Stimulated activated CD8-positive, alpha-beta memory T cell treated with anti-CD3 and anti-CD28 coated beads, Interleukin-12 subunit alpha, Interleukin-12 subunit beta, amount 100 ng/mL, for 1 hour (primary cell): ENCODE measurements at places on chromosomes 16 and 17.

DNA sequence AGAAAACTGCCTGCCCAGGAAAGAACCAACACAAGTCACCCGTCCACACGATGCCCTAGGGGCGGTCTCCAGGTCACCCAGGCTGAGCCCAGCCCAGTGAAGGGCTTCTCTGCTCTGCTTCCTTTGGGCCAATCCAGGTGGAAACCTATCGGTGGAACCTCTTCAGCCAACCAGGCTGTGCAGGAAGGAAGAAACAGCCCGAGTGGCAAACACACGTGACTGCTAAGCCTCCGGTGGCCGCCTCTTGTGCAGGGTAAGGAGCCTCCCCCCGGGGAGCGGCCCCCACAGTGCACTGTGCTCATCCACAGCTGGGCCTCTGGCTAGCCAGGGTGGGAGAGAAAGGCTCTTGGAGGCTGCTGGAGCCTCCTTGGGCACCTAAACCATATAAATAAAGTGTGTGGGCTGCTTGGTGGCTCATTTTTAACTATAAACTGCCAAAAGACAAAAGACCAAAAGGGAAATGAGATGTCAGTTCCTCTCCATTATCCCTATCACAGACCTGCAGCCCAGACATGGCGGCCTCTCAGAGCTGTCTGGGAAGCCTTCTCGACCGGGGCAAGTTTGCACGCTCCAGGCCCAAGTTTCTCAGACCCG is 2.4 kb downstream of the RTN4RL1 start:
- no peak for DNase-seq

GRCh38 chr16:3112058-3112880 is at the start of gene ZNF205:
TSS of gene ZNF205 (plus strand) at chr16:3112586. CDS start at chr16:3113431, 845 bp downstream.
- DNase-seq, result no peak

DNA sequence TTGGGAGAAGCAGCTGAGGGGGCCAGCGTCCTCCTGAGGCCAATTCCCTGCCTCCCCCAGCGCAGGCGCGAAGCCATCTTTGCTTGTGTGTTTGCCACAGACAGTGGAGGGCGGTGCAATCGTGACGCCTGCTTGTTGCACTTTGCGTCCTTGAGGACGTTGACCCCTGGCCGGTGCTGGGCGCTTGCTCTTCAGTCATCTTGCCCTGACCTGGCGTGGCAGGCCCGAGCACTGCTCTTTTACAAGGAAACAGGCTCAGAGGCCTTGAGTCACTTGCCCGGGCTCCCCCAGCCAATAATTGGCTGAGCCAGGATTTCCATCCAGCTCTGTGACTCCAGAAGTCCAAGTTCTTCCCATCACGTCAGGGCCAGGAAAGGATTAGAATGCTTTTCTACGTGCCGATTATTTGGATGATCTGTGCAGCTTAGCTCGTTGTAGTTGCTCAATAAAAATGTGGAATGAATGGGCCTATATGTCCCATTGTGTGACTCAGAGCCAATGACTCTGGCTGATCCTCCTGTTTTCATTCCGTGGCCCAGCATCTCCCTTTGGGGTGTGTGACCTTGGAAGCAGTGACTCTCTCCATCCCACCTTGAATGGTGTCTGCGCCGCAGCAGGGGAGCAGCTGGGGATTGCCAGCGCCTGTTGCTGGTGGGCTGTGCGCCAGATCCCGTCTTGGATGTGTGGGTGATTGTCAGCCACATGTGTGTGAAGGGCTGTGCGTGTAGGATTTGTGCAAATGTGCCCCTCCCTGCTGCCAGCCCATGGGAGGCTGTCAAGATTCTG is 214.1 kb downstream of the SEC14L1 start:
- no peak for DNase-seq

DNA sequence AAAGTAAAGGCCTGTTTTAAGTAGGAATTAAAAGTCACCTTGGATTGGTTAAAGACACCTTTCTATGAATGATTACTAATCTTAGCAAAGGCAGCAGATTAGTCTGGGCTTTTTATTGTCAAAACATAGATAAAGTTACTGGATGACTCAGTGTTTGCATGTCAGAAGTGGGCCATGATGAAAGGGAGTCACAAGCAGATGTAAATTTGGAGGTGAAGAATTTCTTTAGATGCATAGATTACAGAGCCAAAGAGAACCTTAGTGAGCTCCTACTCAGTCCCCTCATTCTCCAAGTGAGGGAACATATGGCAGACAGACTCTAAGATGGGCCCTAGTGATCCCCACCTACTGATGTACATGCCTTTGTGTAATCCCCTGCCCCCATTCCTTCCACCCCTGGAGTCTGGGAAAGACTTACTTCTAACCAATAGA is 124.5 kb downstream of the HS3ST3A1 start:
- DNase-seq, result no peak

- no peak for DNase-seq
Measured at GRCh38 chr16:62014319-62014923, 21.8 kb downstream of the CDH8 start.

DNA sequence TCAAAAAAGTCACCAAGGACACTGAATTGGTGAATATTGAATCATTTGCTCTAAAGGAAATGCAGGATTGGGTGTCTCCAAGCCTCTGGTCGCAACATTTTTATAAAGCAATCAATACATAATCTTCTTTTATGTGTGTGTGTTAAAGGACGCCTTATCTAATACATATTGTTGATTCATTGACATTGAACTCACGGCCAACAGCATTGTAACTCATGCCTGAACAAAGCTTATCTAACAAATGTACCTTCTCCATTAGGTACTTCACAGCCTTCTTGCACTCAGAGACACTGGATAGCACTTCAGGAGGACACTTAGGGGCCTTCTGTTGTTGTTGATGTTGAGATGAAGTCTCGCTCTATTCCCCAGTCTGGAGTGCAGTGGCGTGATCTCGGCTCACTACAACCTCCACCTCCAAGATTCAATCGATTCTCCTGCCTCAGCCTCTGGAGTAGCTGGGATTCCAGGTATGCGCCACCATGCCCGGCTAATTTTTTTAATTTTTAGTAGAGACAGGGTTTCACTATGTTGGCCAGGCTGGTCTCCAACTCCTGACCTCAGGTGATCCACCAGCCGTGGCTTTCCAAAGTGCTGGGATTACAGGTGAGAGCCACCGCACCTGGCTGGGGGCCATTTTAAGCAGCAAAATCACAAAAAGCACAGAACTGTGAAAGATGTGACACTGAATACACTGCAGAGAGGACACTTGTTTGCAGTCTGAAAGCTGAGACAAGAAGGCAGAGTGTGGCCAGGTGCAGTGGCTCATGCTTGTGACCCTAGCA is 13.2 kb upstream of the PDXDC1 start:
- no peak for DNase-seq

DNA sequence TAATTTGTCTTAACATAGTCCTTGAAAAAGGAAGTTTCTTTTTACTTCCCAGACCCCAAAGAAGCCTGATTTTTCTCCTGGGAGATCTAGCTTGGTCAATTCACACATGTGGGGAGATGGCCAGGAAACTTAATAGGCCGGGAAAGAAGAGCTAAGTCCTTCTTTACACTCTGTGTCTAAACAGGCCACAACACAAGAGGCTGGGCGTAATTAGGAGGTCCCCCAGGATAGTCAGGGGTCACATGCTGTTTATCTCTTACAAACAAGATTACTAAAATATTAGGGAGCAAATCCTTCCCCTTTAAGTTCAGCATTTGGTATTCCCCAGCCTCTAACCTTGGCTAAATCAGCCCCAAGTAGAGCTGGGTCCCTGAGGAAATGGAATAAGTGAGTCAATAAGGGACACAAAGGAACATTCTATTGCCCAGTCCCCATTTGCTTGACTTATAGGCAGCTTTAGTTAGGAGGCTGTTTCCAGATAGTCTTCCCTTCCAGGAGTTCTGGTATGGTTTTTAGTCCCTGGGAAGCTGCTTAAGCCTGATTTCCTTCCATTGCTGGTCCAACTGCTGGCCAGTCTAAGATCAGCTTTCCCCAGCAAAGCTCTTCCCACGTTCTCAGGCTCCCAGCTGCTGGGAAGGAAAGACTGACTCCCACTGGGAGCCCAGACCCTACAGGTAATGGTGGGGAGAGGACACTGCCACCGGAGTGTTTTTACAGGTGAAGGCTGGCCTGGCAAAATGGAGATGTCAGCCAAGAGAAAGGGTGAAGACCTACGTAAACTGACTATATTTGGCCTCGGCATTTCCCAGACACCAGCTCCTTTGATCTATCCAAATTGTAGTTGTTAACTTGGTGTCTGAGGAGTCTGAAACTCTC is 14.1 kb upstream of the HOXB9 start:
- no peak for DNase-seq

GRCh38 chr17:79023886-79024771 is at the start of gene C1QTNF1:
TSS of gene C1QTNF1 (plus strand) at chr17:79024169. CDS start at chr17:79043969, 19,800 bp downstream.
- DNase-seq, result no peak

GRCh38 chr17:4806777-4807604 is at the start of gene PLD2:
TSS of gene PLD2 (plus strand) at chr17:4807152. CDS start at chr17:4807773, 621 bp downstream.
- peak; percentile 71 for DNase-seq

- no peak for DNase-seq
Measured at GRCh38 chr17:2233441-2233947, 70.1 kb downstream of the SMG6 start.

DNA sequence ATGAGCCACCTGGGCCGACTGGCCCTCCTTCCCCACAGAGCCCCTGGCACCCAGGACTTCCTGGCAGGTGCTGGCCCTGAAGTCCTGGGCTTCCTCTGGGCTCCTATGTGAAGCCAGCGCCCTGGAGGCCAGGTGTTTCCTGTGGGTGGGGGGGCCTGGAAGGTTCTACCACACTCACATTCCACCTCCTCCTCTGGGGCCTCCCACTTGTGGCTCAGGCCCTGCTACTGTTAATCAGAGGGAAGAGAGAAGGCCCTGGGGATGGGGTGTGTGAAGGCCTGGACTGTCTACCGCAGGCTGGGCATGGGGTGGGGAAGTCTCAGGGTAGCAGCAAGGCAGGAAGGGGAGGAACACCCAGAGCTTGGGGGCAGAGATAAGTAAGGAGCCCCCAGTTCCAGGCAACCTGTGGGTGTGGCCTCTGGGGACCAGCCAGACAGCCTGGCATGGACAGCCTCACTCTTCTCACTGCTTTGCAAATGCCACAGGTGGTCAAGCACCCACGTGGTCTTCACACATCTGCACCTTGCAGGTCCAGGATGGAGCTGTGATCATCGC is 111.9 kb upstream of the TNRC6C start:
- no peak for DNase-seq

DNA sequence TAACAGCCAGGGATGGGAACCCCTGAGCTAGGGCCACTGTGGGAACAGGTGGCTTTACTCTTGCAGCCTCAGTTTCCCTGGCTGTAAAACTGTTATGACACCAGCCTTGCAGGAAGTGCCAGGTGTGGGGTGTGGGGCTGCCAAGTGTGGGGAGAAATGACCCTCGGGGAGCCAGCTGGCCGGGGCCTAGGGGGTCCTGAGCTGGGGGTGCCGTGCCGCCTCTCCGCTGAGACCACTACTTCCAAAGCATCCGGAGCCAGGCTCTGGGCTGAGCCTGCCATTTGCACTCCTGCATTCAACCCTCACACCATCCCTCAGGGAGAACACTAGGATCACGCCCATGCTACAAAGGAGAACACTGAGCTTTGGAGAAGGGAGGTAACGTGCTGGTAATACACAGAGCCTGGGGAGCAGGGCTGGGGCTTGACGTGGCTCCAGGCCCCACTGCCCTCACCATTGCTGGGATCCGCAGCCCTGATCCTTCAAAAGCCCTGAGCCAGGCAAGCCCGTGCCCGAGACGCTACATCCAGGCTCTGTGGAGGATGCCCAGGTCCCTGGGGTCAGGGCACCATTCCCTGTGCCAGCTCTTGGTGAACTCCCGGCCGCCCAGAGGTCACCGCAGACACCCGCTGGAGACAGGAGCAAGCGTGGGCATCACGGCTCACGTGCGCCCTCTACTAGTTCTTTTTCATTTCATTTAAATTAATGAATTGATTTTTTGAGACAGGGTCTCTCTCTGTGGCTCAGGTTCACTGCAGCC is 28.8 kb upstream of the GINS2 start:
- peak; percentile 42 for DNase-seq

- DNase-seq, result no peak
Measured at GRCh38 chr17:58338841-58339754, 10.5 kb upstream of the TSPOAP1 start.

DNA sequence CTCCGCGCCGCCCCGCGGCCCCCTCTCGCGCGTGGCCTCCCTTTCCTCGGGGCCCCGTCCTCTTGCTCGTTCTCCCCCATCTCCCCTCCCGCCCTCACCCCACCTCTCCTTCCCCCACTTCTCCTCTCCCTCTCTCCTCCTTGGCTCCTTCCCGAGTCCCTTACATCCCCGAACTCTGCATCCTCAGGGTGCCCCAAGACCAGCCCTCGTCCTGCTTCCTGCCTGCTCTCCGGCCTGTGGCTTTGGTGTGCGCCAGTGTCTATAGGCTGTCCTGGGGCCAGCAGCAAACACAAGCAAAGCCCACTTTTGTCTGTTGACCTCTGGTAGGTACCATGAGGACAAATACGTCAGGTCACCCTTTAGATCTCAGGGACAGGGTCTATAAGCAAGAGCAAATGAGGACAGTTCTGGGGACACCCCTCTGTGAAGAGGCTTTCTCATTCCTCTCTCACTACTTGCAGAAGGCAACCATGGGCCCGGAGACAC is 284 bp upstream of the COPZ2 start:
- no peak for DNase-seq

GRCh38 chr17:70055000-70055399 is 20.0 kb upstream of the KCNJ16 start:
- DNase-seq, result no peak

GRCh38 chr17:45087504-45087975 is 26.4 kb downstream of the NMT1 start:
- no peak for DNase-seq

DNA sequence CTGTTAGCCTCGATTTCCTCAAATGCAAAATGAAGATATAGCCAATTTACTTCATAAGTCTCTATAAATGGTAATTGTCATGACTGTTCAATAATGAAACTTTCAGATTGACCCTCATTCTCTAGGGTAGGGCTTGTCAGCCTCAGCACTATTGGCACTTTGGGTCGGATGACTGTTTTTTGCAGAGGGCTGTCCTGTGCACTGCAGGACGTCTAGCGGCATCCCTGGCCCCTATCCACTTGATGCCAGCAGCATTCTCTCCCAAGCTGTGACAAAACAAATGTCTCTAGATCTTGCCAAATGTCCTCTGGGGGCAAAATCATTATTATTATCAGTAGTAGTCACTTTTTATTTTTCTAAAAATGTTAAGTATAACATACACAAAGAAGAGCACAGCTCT is 24.6 kb downstream of the CDH11 start:
- no peak for DNase-seq

DNA sequence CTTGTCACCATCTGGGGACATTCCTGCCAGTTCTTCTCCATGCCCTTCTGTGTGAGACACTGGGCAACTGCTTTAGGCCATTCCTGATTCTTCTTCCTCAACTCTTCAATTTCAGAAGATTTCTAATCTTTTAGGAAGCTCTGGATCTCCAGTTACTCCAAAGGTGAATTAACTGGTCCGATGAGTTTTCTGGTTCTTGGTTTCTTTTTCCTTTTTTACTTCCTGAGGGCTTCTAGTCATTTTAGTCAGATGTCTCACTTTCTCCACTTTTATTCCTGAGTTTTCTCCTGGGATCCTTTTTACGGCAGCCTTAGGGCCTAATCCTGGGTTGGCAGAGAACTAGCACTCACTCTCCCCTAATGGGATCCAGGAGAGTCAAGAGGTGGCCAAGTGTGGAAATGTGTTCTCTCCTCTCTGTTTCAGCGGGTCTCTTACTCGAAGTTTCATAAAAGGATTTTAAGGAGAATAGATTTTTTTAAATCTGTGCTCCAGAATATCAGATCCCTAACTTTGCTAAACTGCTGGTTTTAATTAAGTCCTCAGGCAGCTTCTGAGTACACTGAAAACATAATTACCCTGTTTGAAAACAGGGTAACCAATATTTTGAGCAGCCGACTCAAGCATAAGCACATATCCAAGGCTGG is 107.6 kb downstream of the RMI2 start:
- DNase-seq, result no peak
